ENCODE measurements at places on chromosomes 1 and 21.

DNA sequence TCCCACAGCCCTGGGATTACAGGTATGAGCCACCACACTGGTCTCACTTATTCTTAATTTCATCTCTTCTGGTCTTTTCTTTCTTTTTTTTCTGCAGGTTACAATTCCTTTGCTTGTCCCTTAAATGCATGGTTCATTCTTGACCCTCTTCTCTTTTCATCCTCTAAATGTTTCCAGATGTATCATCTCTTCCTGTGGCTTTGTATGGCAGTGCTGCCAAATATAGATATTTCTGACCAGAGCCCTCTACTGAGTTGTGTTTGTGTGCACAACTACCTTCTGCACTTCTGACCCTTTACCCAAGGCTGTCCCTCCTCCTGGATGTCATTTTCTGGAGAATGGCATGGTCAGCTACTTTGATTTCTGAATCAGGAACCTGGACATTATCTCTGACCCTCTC lies 32.5 kb downstream of the OLFML3 start:
- DNase-seq = no peak

GRCh38 chr1:220342853-220343252 lies 70.6 kb upstream of the RAB3GAP2 start:
- DNase-seq = no peak

- no peak for DNase-seq
These were observed 125.0 kb downstream of the TIAM1 start for GRCh38 chr21:31218830-31219608.

DNA sequence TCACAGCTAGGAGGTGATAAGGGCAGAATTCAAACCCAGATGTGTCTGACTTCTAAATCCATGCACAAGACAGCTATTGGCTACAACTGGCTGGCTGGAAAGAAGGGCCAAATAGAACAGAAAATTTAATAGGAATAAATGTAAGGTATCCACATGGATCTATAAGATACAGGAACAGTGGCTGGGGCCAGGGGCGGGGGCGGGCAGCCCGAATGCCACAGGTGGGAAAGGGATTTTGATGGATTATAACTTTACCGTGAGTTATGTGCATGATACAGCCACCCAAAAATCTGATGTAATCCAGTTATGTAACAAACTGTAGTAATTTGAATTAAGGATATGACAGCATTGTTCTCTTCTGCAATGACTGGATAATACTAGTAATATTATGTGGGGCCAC lies 87.0 kb upstream of the COA6 start:
- no peak for DNase-seq

GRCh38 chr21:44650973-44651675 lies 3.3 kb downstream of the KRTAP12-4 start:
- DNase-seq = no peak

DNA sequence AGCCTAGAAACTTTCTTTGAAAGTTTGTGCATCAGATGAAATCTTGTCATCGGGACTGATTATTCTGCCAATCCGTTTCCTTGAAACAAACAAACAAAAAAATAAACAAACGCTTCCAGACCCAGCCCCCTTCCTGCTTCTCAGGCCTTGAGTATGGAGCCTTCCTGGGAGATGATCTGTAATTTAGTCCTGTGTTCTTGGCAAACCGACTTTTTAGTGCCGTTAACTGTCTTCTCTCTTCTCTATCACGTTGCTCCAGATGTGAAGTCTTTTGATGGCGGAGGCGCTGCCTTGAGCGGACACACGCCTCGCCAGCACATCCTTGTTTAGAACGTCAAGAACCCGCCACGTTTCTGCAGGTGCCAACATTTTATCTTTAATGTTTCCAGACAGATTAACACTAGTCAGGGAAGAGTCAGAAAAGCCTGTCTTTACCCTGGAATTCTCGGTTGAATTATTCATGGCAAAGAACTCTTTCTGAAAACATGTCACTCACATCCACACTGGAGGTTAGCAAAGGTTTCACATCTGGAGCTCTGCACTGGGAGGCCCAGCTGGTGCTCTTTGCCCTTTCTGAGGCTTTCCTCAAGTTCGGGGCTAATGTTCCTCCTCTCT lies 265.7 kb upstream of the C1orf174 start:
- DNase-seq = no peak

DNA sequence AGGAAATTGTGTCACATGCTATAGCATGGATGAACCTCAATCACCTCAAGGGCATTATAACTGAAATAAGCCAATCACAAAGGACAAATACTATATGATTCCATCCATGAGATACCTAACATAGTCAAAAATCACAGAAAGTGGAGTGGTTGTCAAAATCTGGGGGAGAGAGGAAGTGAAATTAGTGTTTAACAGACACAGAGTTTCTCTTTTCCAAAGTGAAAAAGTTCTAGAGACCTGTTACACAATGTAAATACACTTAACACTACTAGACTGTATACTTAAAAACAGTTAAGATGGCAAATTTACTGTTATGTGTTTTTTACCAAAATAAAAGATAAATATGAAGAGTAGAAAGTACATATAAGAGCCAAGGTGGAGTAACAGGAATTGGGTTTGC lies 31.8 kb downstream of the ZNF644 start:
- no peak for DNase-seq

Data from BJ (cell line).